ENCODE measurements at places on chromosomes 1 and 21. TPM values are rescaled to one million over a fixed set of nuclear protein-coding genes. Genes with fewer than 3 reads are reported as not detected.

DNA sequence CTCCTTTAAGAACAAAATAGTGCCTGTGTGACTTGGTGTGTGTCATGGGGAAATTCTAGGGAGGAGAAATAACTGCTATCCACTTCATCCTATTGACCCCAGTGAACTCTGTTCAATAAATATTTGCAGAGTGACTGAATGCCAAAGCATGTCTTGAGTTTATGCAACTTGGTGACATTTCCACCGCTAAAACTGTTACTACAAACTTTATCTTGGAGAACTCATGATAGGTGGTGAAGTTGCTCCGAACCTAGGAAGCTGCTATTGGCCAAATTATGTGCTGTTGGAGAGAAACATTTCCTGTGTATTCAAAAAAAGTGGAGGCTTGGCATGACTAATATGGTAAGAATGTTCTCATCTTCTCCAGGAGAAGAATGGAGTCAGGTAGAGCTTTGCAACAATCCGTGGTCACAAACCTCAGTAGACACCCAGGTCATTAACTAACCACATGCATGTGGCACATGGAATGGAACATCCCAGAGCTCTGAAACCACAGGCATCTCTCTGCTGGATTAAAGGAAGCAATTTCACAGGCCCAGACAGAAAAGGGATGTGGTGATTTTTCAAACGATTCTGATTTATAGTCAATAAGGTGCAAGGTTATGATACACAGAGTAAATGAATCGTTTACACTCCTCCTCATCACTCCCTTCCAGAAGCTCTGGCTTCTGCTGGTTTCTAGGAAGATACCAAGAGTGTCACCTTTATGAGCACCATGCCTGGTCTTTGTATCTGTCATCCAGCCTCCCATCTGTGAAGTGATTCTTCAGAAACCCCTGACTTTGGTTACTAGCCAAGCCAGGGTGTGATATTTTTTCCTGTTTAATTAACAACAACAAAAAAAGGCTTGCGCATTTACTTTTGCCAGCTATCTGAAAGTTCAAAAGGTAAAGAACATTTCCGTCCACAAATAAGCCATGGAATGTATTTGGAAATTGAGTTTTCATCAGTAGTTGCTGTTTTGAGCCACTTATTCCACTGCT lies 361.1 kb downstream of the TGFB2 start:
- DNase-seq = no peak

GRCh38 chr1:156134716-156135435 lies 18.5 kb upstream of the SEMA4A start:
- DNase-seq = no peak

DNA sequence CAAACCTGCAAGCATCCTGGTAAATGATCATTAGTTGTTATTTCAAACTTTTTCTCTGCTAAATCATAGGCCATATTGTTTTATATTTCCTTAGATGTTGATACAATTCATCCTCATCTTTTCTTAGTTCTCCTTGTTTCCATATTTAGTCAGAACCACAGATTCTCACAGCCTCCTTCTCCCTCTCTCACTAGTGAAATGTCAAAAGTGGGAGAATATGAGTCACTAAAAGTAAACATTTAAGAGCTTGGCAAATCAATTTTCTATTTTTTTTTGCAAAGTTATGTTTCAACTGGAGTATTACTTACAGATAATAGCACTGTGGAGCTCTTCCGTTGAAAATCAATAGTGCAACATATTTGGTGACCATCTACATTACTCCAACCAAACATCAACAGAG lies 308.8 kb downstream of the COL11A1 start:
- DNase-seq = no peak

SPRR1B gene
- total RNA-seq = not detected

GLRX2 gene
- total RNA-seq = 7.7 TPM

Measured in cardiac muscle cell (in vitro differentiated cells and primary cell).